ENCODE measurements at places on chromosomes 7 and 10.

DNA sequence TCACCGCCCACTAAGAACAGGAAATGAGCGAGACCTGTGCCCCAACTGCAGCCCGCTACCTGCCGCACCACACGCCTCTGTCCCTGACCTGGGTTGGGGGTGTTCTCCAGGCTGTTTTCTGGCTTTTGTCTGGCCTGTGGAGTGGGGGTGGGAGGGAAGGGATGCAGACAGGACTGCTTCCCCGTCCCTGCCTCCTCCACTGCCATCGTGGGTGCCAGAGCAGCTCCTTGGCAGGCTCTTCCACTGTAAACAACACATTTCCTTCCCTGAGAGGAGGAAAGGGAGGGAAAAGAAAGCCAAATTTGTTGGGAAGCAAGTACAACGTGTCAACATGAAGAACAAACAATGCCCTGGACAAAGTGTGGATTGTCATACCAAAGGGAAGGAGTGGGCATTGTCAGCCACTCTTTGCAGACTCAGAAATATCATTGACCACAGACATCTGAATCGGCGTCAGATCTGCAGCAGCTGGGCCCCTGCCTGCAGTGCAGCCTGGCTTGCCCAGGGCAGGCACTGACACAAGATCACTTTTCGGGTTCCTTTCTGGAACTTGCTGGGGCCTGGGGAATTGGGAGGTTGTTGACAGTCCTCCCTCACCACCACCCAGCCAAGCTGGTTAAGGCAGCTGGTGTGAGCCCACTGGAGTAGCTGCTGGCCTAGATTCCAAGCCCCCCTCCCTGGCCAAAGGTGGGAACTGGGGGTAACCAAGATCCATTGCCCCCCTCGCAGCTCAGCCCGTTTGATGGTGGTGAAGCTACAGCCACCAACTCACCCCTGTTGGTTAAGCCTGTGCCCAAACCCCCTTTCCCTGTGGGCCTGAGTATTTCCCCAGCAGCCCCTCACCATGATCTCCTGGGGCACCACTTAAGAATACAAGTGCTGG lies 22.6 kb upstream of the TRIM8 start:
- DNase-seq = peak; percentile 55

DNA sequence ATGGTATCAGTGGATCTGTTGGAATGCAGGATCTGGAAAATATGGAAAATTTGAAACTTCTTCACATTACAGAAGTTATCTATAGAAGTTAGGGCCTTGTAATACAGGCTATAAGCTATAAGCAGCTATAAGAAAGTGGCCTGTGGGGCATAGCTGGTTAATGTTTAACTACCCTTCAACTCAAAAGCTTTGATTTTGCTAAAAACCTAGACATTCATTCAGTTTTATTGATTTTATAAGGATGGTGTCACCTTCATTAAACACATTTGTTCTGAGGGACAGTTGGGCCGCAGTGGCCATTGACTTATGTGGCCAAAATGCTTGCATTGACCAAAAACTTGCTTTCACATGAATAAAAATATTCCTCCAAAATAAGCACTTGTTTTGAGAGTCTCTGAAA lies 13.1 kb upstream of the AKR1C3 start:
- no peak for DNase-seq

DNA sequence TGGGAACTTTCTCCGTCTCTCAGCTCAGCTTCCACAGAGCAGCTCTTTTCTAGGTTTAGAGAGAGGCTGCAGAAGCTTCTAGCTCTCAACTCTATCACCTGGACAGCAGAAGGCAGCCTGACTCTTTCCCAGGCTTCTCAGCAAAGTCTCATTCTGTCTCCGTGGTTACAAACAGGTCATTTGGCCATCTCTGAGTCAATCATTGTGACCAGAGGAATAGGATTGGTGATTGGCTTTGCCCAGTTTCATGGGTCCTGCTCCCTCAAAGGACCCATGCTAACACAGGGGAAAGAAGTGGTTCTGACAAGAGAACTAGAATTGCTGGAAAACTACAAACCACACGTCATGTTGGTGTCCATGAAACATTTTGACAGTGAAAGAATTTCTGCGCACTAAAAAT lies 43.6 kb downstream of the PRR15 start:
- no peak for DNase-seq

DNA sequence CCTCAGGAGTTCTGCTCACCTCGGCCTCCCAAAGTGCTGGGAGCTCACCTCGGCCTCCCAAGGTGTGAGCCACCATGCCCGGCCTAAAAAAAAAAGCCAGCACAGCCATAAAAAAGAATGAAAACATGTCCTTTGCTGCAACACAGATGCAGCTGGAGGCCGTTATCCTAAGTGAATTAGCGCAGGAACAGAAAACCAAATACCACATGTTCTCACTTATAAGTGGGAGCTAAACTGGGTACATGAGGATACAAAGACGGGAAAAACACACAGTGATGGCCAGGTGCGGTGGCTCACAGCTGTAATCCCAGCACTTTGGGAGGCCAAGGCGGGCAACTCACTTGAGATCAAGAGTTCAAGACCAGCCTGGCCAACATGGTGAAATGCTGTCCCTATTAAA lies 20.9 kb downstream of the PSPH start:
- DNase-seq = no peak

- DNase-seq = no peak
These were observed 34.5 kb upstream of the GSAP start for GRCh38 chr7:77450613-77451012.

DNA sequence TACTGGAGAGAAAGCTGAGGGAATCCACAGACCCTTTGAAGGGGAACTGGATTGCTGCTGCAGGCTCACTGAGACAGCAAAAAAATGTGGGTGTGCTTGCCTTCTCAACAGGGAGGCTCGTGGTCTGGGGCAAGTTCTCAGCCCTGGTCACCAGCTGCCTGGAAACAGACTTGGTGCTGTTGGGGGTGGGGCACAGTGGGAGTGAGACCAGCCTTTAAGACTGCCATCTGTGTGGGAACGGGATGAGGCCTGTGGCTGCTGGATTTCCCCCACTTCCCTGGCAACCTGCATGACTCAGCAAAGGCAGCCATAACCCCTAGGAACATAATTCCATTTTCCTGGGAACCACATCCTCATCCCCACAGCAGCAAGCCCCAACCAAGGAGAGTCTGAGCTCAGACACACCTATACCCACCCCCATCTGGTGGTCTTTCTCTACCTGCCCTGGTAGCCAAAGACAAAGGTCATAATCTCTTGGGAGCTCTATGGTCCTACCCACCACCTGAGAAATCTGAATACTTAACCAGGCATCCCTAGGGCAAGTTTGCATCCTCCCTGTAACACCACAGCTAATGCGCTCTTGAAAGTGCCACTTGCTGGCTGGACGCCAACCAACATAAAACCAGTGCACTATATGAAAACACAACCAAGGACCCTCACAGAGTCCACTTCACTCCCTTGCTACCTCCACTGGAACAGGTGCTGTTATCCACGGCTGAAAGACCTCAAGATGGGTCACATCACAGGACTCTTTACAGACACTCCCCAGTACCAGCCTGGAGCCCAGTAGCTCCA lies 45.0 kb upstream of the TFEC start:
- no peak for DNase-seq

GRCh38 chr7:36309301-36309700 lies 80.4 kb upstream of the ANLN start:
- DNase-seq = peak; percentile 23

GRCh38 chr7:103025341-103025740 lies 49.3 kb downstream of the FBXL13 start:
- DNase-seq = no peak

- no peak for DNase-seq
These were observed 100.8 kb downstream of the RELN start for GRCh38 chr7:103888603-103889153.

- no peak for DNase-seq
These were observed 531.1 kb upstream of the STEAP1 start for GRCh38 chr7:89623018-89623672.

GRCh38 chr10:9244864-9245263 lies 1190.4 kb downstream of the GATA3 start:
- no peak for DNase-seq

- DNase-seq = no peak
These were observed 190.8 kb downstream of the ADRA2A start for GRCh38 chr10:111267673-111268072.

- DNase-seq = no peak
These were observed 81.0 kb downstream of the EBF3 start for GRCh38 chr10:129883029-129883428.

DNA sequence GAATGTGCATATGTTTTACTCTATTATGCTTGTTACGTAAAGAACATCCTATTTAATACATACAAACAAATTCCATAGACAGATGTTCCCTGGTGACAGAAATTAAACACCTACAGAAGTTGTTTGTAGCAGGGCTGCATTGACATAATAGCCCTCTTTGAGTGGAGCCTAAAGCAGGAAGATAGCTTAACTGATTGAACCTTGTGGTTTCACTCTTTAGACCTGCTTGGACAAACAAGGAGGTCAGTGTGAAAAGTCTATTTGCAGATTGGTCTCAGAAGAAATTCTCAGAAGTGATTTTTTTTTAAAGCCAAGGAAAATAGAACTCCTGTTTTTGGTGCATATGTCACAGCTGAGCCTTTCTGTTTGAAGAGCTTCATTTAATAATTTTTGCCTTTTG lies 121.3 kb downstream of the PPP1R9A start:
- no peak for DNase-seq

- DNase-seq = no peak
These were observed 10.4 kb upstream of the ZNF22 start for GRCh38 chr10:44990302-44990655.

DNA sequence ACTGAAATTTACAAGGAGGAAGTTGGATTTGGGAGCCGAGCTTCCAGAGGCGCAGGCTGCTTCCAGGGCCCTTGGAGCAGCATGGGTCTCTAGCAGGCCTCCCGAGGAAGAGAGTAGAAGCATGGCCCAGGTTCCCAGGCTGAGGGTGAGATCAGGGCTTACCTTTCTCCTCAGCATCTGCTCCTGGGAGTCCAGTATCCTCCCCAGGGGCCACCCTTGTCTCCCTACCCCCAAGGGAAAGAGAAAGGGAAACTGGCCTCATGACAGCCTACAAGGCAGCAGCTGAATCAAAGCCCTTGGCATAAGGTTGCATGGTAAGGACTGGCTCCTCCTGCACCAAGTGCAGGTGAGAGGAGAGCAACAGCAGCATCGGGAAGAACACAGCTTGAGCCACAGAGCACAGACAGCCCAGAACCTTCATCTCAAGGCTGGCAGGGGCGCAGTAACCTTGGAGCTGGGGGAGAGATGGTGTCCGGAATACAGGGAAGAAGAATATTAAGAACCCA lies 114.5 kb downstream of the MARCHF5 start:
- DNase-seq = no peak

DNA sequence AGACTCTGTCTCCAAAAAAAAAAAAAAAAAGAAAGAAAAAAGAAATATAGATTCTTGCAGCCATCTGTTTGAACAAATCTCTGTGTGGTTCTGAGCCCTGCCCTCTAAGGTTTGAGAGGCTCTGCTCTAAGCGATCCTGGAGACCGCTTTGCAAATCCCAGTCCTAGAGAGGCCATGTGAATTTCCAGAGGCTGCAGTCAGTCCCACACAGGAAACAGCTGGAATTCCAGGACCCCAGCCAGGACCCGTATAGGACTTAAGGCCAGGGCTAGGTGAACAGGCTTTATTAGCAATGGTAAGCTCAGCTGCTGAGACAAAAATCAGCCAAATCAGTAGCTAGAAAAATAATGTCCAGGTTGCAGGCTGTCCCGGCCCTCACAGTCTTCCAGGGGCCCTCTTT lies 154.8 kb downstream of the RPS24 start:
- DNase-seq = no peak

DNA sequence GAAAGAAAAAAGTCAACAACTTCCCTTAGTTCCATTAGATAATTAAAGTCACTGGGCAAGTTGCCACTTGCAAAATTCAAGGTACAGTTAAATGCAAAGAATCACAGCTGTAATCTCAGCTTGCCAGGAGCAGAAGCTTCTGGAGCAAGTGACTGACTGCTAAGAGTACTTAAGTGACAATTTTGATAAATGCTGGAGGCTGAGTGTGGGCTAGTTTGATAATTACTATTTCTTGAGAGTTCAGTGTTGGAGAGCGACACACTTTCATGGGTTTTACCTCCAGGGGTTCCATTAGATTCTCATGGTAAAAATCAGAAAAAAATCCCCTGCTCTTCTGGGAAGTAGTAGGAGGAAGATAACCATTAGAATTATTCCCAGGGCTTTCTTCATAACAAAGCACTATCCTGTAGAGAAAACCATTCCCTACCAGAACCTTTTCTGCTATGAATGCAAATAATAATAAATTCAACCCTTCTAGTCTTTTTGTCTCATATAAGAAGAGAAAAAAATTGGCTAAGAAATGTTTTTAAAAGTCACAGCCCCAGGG lies 486.3 kb downstream of the POM121L12 start:
- no peak for DNase-seq

GRCh38 chr10:131252567-131253276 lies 58.8 kb downstream of the TCERG1L start:
- no peak for DNase-seq

- no peak for DNase-seq
These were observed 83.1 kb downstream of the GRK5 start for GRCh38 chr10:119290301-119291048.

DNA sequence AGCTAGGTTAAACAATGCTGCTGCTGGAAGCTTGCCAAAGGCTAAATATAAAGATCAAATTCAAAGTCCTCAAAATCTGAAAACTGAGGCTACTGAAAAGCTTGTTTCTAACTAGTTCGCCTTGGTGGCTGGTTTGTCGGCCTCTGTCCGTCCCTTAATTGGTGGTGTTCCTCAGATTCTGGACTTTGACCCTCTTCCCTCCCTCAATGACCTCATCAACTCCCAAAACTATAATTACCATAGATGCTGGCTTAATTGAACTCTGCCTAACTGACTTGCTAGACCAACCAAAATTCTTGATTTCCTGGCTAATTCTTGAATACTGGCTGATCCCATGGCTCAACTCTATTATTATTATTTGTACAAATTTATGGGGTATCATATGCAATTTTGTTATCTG lies 15.6 kb downstream of the ARHGAP21 start:
- DNase-seq = no peak

- no peak for DNase-seq
These were observed 510.0 kb downstream of the ANKRD7 start for GRCh38 chr7:118734541-118734940.

GRCh38 chr10:29555746-29556481 lies 78.9 kb downstream of the SVIL start:
- no peak for DNase-seq

DNA sequence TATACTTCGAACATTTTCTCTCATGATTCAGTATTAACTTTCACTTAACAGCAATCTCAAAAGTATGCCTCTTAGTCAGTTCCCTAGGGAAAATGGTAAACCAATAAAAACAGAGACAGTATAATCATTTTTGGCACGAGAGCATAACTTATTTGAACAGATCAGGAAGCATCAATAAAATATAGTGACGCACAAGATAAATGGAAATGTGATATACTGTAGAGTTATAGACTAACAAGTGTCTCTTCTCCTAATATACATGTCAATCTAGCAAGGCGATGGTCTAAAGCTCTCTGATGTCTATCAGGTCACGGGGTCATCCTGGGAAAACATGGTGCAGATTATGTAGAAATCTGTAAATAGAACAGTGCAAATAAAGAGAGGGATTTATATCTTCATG lies 131.6 kb downstream of the HGF start:
- no peak for DNase-seq
